GM10248 (cell line): ENCODE measurements at places on chromosomes 4 and X.
A peak's percentile ranks its signal among the peaks of the same experiment; 100 is the strongest.

DNA sequence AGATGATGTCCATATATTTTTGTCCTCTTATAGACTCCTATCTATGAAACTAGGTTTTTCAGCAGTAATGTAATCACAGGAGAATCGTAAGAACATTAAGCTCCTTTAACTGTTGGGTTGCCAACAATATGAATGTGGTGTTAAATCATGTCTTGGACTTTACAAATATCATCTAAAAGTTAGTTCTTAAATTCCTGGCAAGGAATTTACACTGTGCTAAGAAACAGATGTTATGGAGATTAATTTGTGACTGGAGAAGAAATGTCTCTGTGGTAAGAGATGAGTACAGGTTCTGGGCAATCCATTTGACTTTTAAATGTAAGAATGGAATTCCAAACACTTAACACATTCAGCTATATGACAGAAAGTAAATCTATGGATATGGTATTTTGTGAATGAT lies 34.6 kb downstream of the CNKSR2 start:
- DNase-seq, result no peak

GRCh38 chrX:13190051-13190450 lies 129.8 kb downstream of the ATXN3L start:
- no peak for DNase-seq

- no peak for DNase-seq
Observed at GRCh38 chr4:18242919-18243693, 221.6 kb upstream of the LCORL start.

- DNase-seq, result peak; percentile 73
Observed at GRCh38 chr4:88320780-88321373, 36.5 kb upstream of the PPM1K start.

- no peak for DNase-seq
Observed at GRCh38 chr4:108730579-108730978, 32.3 kb downstream of the ETNPPL start.

- no peak for DNase-seq
Observed at GRCh38 chr4:182643801-182644682, 273.1 kb downstream of the DCTD start.

GRCh38 chr4:20916106-20916505 lies 215.8 kb downstream of the PACRGL start:
- DNase-seq, result no peak

GRCh38 chr4:85728464-85728863 lies 253.5 kb downstream of the ARHGAP24 start:
- no peak for DNase-seq

GRCh38 chrX:119885554-119886428 lies 9.9 kb upstream of the AKAP14 start:
- DNase-seq, result no peak

DNA sequence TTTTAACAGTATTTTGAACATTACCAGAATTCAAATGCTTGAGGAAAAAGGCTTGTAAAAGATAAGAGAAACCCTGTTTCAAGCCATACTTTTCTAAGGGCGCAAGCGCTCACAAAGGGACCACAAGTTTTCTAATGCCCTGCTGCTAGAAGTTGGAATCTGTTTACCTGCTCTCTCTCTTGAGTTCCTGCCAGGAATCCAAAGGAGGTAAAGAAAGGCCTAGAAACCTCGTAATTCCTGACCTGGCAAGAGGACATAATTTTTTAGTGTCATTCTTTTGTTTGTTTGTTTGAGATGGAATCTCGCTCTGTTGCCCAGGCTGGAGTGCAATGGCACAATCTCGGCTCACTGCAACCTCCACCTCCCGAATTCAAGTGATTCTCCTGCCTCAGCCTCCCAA lies 1.4 kb upstream of the FUNDC1 start:
- DNase-seq, result no peak

DNA sequence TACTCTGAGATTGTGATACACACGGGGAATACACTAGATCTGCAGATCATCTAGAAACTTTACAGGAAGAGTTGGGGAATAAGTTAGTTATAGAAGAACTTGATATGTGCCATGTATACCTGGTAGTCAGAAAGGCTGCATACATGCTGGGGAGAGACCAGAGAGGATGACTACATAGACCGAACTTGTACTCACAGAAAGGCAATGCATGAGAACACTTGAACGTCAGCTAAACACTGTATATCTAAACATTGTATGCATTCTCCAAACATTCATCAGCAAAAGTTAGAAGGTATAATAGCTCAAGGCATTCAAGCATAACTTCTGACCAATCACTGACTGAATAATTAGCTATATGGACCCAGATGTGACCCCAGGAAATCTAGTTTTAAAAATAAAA lies 78.0 kb upstream of the PDHA2 start:
- DNase-seq, result no peak

- no peak for DNase-seq
Observed at GRCh38 chr4:46385946-46386345, 4.0 kb downstream of the GABRA2 start.

DNA sequence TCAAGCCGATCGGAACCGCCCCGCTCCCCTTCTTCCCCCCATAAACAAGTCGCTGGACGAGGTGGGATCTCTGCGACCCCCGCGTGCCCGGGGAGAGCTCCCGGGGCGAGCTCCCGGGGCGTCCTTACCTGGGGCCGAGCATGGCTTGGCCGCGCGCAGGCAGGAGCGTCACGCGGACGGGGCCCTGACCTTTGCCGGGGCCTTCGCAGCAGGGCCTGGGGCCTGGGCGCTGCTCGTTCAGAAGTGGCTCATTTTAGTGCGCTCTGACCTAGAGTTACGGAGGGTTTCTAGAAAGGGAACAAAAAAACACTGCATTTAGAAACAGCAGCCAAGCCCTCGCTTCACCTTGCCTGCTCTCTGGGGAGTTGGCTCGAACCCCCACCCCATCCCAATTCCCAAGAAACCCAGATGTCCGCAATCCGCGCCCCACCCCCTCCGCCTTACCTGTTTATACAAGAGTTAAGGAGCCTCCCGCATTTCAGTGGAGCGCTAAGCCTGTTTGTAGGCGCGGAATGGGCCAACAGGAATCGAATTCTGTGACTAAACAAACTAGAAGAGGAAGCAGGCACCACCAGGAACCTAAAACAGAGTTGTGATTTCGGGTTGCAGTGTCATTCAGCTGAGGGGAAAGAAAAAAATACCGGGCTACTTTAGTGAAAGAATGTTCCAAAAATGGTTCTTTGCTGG lies 814 bp upstream of the RBM47 start:
- peak; percentile 70 for DNase-seq

- DNase-seq, result no peak
Observed at GRCh38 chrX:2774776-2775175, 22.9 kb downstream of the XG start.

GRCh38 chr4:73704314-73705055 lies 35.9 kb upstream of the CXCL8 start:
- no peak for DNase-seq

DNA sequence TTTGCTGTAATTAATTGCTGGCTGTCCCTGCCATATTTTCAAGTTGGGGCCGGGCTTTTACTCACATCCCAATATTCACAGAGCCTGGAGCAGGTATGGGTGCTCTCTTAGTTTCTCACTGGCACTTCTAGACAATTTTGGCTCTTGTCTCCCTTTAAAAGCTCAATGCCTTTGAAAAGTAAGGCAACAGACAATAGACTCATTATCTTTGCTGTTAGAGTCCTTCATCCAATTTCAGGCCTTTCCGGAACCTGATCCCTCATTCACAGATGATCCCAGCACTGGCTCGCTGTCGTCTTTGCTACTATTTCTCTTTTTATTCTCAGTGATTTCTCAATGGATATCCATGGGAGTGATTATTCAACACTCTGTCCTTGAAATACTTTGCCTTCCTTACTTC lies 6.7 kb downstream of the ARSJ start:
- no peak for DNase-seq

- no peak for DNase-seq
Observed at GRCh38 chr4:110454441-110454840, 21.5 kb upstream of the ENPEP start.

GRCh38 chrX:44094821-44095530 lies 121.8 kb upstream of the NDP start:
- no peak for DNase-seq

DNA sequence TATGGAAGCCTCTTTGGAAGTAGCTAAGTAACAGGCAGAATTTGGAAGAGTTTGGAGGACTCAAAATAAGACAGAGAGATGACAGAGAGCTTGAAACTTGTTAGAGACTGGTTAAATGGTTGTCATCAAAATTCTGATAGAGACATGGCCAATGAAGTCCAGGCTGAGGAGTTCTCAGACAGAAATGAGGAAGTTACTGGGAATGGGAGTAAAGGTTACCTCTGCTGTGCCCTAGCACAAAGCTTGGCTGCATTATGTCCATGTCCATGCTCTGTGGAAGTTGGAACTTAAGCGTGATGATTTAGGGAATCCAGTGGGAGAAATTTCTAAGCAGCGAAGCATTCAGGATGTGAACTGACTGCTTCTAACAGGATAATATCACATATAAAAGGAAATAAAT lies 146.2 kb upstream of the NDST4 start:
- DNase-seq, result no peak

DNA sequence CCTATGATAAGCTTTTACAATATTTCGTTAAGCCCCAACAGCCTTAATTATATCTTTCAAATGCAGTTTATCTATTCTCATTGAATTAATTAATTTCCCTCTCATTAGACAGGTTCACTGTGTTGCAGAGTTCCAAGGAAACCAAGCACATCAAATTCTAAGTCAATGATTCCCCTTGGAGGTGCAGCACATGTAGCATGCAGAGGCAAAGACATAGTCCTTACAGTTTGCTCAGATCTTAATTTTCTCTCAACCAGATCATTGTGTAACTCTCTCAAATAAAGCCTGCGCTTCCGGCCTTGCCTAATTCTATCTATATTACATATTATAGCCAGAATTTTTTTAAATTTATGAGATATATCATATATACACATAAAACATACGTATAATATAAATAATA lies 205.4 kb downstream of the GRIA2 start:
- DNase-seq, result no peak

- no peak for DNase-seq
Observed at GRCh38 chrX:78548012-78548411, 111.1 kb downstream of the RTL3 start.

GRCh38 chrX:24341795-24342194 lies 18.6 kb upstream of the SUPT20HL1 start:
- DNase-seq, result no peak

DNA sequence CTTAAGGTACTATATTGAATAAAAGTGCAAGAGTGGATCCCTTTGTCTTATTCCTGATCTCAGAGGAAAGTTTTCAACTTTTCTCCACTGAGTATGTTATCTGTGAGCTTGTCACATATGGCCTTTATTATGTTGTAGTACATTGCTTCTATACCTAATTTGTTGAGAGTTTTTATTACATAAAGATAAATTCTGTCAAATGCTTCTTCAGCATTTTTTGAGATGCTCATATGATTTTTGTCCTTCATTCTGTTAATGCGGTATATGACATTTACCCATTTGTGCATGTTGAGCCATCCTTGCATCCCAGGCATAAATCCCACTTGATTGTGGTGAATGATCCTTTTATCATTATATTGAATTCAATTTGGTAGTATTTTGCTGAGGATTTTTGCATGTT lies 11.0 kb downstream of the SLC25A31 start:
- no peak for DNase-seq

DNA sequence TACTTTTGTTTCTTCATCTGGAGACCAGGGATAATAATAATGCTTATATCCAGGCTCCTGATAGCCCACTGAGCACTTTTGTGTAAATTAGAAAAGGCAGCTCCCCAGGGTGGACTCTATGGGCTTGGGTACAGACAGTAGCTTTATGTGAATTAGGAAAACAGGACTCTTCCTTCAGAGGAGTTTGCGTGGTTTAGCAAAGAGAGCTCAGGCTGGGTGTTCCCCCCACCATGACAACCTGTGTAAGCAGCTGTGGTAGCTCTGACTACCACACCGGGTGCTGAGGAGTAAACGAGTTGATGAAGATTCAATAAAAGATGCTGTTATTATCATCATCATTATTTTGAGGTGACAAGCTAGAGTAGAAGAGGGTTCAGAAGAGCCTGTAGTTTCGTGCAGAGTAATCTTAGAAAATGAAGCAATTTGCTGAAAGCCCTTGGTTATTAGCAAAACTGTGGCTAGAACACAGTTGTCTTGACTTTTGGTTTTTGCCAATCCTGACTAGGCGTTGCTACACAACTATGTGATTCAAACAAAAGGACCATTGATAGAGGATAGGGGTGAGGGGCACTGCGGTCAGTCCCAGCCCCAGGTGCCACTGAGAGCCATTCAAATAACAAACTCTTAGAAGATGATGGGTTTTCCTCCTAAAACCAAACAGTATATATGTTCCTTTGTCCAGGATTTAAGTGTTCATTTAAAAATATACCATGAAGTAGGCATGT lies 60.6 kb upstream of the LIMCH1 start:
- no peak for DNase-seq

GRCh38 chr4:4521136-4521535 lies 20.7 kb downstream of the STX18 start:
- DNase-seq, result no peak

- peak; percentile 55 for DNase-seq
Observed at GRCh38 chr4:169659716-169660670, 39.6 kb downstream of the CLCN3 start.

GRCh38 chr4:128682942-128683666 lies 126.4 kb upstream of the JADE1 start:
- DNase-seq, result no peak

DNA sequence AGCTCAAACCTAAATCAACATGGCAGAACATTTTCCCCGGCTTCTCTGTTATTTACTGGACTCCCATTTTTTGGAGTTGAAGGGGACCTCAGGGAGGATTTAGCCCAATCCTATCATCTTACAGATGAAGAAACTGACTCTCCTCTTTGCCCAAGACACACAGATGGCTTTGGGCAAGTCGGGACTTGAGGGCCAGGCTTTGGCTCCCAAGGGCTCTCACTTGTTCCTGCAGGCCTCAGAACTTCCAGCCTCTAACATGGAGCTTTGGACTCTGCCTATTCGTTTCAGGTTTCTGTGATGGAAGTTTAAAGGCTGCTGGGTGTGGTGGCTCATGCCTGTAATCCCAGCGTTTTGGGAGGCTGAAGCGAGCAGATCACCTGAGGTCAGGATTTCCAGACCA lies 59.5 kb downstream of the RHOH start:
- no peak for DNase-seq

GRCh38 chrX:85590638-85591037 lies 211.2 kb upstream of the POF1B start:
- DNase-seq, result no peak

DNA sequence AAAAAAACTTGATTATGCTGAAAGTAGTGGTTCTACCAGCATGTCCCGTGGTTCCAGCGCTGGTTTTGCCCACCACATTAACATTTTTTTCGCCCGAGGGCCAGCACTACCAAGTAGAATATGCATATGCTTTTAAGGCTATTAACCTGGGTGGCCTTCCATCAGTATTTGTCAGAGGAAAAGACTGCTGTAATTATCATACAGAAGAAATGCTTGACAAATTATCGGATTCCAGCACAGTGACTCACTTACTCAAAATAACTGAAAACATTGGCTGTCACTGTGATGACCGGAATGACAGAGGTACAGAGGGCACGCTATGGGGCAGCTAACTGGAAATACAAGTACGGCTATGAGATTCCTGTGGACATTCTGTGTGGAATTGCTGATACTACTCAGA lies 34.6 kb downstream of the PRPS2 start:
- no peak for DNase-seq
